Small intestine (tissue), 16 donors: ENCODE measurements at places on chromosomes 3 and 15.

GRCh38 chr15:49507261-49507660, 84.2 kb downstream of the FGF7 start:
- no peak for DNase-seq

DNA sequence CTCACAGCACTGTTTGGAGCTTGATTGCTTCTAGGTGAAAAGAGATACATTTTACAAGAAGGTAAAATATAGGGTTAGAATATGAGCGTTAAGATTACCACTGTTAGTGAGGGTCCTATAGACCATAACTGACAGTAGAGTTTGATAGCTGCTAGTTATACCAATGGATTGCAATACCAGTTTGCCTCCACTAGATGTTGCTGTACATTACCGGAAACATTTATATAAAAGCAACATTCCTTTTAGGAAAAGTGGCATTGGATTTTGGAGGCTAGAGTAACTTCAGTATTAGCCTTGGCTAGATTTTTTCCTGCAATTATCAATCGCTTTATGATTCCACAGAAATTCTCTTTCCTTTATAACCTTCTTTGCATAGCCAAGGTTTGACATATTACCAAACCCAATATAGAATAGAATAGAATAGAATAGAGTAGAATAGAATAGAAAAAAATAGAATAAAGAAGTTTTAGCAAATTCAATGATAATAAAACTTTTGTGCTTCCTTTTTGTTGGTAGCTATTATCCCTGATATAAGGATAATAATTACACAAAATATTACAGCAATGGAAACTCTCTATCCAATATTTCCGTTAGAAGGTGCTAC, 1093.6 kb upstream of the ALCAM start:
- no peak for DNase-seq

DNA sequence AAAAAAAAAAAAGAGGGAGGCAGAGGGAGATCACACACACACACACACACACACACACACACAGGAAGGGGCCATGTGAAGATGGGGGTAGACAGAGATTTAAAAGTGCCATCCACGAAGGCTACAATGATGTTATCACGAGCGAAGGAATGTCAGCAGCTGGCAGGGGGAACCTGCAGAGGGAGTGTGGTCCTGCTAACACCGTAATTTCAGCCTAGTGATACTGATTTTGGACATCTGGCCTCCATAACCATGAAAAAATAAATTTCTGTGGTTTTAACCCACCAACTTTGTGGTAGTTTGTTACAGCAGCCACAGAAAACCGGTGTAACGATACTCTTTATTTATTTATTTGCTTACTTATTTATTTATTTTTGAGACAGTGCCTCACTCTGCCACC, 76.0 kb downstream of the TMCO5A start:
- DNase-seq: no peak

- no peak for DNase-seq
Measured at GRCh38 chr15:74505837-74506514, 35.0 kb upstream of the ARID3B start.

GRCh38 chr15:52261498-52262242, 33.9 kb downstream of the MYO5C start:
- DNase-seq: peak; percentile 8

GRCh38 chr15:32899126-32899596, 181.4 kb downstream of the GREM1 start:
- no peak for DNase-seq

DNA sequence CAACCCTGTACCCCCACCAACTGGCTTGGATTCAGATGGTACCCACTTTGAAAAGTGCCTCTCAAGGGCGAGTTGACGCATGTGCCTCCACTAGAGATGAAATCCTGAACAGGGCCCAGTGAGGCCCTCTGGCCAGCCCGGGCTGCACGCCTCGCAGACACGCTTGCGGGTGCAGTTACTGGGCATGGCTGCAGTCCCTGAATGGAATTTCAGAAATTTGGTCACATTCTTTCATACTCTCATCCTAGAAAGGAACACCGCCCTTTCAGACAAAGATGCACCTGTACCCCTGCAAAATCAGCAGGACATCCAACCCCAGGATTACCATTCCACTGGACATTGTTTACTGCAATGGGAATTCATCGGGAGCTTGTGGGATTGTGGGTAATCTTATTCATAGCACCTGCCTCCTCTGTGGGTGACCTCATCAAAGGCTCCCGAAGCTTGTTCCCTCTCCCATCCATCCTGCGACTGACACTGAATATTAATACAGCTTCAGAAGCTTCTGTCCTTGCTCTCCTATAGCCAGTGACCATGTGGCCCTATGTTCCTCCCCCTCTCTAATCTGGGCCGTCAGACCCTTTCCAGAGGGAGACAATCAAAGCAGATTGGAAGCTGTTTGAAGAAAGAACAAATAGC, 42.5 kb upstream of the TPM1 start:
- DNase-seq: no peak

GRCh38 chr3:16482770-16483531, 30.5 kb downstream of the RFTN1 start:
- DNase-seq: peak; percentile 5

GRCh38 chr3:188303286-188303799, 149.4 kb downstream of the LPP start:
- DNase-seq: no peak

DNA sequence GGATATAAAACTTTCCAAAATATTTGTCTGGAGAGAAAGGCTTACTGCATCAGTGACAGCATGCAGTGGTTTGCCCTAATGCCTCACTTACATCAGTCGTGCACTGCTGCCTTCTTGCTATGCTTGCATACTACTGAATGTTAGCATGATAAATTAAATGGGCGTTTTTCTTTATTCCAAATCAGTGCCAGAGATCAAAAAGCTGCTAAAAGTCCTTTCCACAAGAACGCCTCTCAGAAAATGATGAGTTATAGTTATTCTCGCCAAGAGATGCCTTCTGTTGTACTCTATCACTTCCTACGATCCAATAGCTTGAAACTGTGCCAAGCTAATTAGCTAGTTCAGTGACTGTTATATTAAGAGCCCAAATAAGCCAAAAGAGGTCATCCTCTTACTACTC, 345.8 kb upstream of the ROBO2 start:
- DNase-seq: no peak

- DNase-seq: no peak
Measured at GRCh38 chr3:35950021-35950420, 310.7 kb downstream of the ARPP21 start.

DNA sequence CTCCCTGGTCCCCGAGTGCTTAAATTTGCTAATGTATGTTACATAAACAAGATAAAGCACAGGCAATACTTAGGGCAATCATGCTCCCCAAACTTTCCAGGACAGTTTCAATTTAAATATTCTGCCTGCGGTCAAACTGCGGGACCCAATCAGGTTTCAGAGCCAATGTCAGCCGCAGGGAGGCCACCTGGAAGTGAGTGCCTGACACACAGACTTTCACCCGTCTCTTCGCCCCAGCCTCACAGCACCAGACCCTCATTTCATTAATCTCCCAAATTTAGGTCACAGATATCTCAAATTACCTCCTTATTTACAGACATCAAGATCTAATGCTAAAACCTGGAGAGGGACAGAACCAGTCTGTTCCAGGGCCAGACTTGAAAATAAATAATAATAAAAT, 107.2 kb upstream of the ALDH1A3 start:
- DNase-seq: no peak
